DMS 273 treated with DMSO at 0.1 percent for 48 hours (cell line): ENCODE measurements at places on chromosomes 2 and 18.
A peak's percentile ranks its signal among the peaks of the same experiment; 100 is the strongest.

DNA sequence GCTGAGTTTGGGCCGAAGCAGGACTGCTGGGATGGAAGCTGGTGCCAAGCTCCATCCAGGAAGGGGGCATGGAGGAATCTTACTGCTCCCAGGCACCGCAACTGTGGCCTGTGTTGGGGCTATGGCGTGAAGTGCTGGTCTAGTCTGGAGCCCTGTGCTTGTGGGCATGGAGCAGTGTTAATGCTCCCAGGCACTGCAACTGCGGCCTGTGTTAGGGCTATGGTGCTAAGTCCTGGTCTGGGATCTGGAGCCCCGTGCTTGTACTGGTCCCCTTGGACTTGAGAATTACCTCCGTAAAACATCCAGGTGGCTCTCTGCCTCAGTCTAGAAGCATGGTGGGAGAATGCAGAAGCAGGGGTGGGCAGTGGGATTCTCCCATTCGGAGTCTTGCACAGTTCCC is 1379.4 kb upstream of the ACVR2A start:
- DNase-seq = no peak

- no peak for DNase-seq
These were observed 811.6 kb downstream of the PLCL1 start for GRCh38 chr2:198615972-198616371.

- no peak for DNase-seq
These were observed 90.6 kb upstream of the GPC1 start for GRCh38 chr2:240344904-240345303.

- DNase-seq = no peak
These were observed 21.3 kb upstream of the BCL2L11 start for GRCh38 chr2:111099402-111099801.

- DNase-seq = no peak
These were observed 163.6 kb upstream of the ZNF516 start for GRCh38 chr18:76658627-76659026.

- peak; percentile 54 for DNase-seq
These were observed 125.7 kb downstream of the RBMS1 start for GRCh38 chr2:160367887-160368286.

DNA sequence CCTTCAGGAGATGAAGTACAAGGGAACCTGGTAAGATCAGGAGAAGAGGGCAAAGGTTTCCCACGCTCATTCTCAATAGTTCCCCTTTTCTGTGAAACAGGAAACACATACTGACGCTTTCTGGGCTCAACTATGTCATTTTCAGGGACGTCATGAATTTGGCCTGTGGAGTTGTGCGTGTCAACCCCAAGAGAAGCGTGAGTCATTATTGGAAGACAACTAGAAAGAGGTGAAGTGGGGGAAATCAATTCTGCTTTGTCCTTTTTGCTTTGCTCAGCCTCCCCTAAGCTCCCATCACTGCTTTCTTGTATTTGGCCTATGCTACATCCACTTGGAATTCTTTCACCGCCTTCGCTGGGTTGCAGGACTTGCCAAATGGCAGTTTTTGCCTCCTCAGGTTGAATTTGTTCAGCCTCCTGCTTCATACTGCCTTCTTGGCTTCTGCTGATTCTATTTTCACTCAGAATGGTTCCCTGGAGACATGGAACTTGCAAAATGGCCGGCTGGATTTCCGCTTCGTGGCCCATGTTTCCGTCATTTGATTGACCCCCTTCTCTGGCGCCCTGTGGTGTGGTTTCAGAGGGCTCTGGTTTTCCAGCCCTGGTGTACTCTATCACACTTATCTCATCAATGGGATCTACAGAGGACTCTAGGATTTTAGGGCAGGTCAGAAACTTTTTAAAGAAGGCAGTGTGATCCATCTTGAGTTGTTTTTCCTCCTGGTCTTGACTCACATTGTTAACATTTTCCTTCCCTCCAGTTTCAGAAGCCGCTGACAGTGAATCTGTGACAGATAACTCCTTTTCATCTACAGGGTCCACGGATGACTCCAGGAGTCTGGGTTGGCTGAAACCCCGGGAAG is 93.3 kb downstream of the ALPK2 start:
- no peak for DNase-seq

DNA sequence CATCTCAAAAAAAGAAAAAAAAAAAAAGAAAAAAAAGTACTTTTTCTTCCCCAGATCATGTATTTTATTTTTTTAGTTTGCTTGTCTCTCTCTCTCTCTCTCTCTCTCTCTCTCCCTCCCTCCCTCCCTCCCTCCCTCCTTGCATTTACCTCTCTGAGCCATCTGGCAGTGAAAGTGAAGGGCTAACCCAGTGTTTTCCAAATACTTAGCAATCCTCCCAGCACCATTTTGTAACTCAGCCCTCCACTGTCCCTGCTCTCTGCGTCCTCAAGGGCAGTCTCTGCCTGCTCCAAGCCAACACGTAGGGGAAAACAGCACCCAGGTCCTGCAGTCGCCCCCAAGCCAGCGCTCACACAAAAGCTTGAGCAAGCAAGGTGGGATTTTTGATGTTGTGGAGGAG is 19.6 kb upstream of the TEX44 start:
- DNase-seq = no peak

DNA sequence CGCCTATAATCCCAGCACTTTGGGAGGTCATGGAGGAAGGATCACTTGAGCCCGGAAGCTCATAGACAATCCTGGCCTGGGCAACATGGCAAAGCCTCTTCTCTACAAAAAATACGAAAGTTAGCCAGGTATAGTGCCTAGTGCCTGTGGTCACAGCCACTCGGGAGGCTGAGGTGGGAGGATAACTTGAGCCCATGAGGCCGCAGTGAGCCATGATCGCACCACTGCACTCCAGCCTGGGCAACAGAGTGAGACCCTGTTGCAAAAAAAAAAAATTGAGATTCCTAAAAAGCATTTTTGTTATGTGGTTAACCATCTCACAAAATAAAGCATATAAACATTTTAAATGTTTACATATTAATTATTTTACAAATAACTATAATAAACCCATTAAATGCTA is 13.9 kb downstream of the PCBP1 start:
- DNase-seq = no peak

- no peak for DNase-seq
These were observed 23.5 kb upstream of the SKOR2 start for GRCh38 chr18:47274961-47275360.

DNA sequence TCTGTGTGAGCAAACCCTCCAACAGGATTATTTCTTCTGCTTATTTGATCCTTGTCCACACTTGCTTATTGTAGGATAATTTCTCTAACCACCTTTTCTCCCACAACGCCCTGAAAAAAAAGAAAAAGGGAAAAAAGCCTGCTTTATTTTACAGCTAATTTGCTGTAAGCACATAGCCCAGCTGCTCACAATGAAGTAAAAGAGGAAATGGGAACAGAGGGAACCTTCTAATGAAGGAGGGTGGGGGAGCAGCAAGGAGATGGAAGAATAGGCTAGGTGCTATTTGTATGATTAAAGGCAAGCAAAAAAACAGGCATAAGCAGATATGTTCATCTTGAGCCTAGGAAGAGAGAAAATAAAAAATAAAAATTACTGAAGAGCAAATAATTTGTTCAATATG is 331.6 kb downstream of the TXNL1 start:
- no peak for DNase-seq

DNA sequence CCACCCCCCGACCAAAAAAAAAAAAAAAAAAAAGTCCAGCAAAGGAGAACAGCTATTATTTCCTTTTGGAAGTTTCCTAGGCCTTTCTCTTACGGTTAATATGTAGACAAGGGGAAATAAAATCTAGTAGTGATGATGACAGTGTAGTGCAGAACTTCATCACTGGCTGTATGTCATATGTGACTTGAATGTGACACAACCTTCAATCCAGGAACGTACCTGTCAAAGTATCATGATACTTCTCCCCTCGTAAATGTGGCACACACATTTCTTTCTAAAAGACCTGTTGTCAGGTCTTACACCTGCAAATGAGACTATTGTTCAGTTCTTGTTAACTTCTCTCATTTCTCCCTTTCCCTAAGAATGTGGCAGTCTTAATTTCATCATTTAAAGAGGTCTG is 173.5 kb downstream of the PRPF40A start:
- DNase-seq = no peak

- DNase-seq = peak; percentile 31
These were observed 43.9 kb upstream of the RFX8 start for GRCh38 chr2:101518578-101519492.

DNA sequence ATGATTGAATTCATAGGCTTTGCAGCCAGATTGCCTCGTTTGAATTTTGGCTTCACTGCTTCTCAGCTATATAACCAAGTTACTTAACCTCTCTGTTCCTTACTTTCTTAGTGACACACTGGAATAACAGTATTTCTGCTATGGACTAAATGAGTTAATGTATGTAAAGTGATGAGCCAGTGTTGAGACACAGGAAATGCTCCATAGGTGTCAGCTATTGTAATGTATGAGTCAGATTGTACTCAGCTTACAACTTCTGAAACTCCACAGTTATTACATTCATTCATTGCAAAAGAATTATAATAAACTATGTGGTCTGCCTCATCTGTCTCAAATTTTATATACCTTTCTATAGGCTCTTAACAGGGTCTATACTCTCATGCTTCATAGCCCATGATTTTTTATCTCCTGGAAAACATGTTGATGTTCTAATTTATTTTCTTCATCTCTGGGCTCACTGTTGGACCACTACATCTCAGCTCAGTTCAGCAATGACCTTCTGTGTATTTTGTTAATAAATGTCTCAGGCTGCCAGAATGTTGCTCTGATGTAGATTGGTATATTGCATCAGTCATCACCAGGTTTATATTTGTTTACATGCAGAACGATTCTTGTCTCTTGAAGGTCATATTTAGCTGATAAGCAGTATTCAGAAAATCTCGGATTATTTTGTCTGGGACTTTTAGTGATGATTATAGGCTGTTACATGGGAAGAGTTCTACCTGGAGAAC is 76.2 kb downstream of the MAP3K20 start:
- DNase-seq = no peak

DNA sequence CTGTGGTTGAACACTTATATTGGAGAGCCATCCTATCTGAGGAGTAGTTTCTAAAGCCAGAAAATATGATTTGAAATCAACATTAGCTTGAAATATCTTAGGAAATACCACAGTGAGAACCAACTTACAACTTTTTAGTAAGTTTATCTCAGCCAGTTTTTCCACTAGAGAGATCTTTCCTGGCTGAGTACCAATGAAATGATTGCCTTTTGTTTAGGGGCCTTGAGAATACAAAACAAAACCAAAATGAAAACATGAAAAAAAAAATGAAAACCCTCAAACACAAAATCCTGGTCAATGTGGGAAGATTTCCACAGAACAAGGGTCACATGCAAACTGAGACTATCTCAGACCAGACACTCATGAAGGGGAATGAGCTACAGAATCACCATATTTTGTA is 429.0 kb downstream of the SETBP1 start:
- DNase-seq = no peak

- DNase-seq = no peak
These were observed 293.6 kb downstream of the DSEL start for GRCh38 chr18:67222887-67223286.

- no peak for DNase-seq
These were observed 19.4 kb upstream of the ZBTB7C start for GRCh38 chr18:48428475-48429177.

- DNase-seq = no peak
These were observed 1.2 kb downstream of the TLX2 start for GRCh38 chr2:74515271-74515980.

DNA sequence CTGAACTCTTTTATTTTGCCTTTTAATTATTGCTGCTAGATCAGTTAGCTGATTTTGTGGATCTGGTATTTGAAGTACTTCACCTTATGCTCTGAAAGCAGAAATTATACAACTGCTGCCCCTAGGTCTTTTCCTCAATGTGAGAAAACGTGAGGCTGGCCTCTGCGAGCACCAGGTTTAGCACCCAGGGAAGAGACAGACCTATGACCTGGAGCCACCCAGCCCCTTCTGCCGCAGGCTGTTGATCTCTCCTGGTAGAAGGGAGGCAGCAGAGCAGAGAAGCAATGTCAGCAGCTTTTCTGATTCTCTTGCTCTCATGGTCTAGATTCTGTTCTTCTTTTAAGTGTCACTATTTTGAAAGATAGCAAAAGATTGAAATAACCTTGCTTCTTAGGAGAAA is 19.9 kb downstream of the TRAPPC12 start:
- DNase-seq = no peak

DNA sequence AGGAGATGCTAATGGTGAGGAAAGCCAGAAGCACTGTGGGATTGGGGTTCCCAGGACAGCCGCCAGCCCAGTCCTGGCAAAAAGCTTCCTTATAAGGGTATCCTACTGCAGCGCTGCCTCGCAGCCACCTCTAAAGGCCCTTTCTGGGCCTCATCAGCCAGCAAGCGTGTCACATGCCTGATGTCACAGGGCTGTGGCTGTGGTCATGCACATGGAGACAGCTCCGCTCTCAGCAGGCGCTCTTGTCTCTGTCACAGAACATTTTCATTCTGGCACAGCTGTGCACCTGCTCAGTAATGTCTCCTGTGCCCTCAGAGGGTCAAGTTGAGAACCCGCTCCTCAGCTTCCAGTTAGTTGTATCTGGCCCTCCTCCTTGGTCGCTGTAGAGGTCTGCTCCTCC is 17.7 kb upstream of the MAL start:
- no peak for DNase-seq
